ENCODE measurements at places on chromosomes 1 and 21. TPM values are rescaled to one million over a fixed set of nuclear protein-coding genes. Genes with fewer than 3 reads are reported as not detected.

Gene ITSN1
- 139 TPM for total RNA-seq

Gene F13B
- total RNA-seq: not detected

Gene TAL1
- total RNA-seq: 0.30 TPM

Gene CYP4A11
- total RNA-seq: not detected

Gene SNRNP40
- 54.8 TPM for total RNA-seq

Gene AJAP1
- not detected for total RNA-seq

Gene FNDC5
- 34.2 TPM for total RNA-seq

Gene KCNN3
- total RNA-seq: 0.81 TPM

Gene CYP4Z1
- total RNA-seq: not detected

Gene WDR47
- total RNA-seq: 6.9 TPM

Gene HOOK1
- total RNA-seq: 10.4 TPM

Gene OPRD1
- 0.60 TPM for total RNA-seq

Gene PADI4
- not detected for total RNA-seq

Gene SPEN
- 14.8 TPM for total RNA-seq

Gene C1orf74
- 3.6 TPM for total RNA-seq

Gene LENEP
- not detected for total RNA-seq

Measured in cardiac muscle cell (in vitro differentiated cells and primary cell).